Ovary (tissue), 10 donors: ENCODE measurements at places on chromosomes 7 and 10.

DNA sequence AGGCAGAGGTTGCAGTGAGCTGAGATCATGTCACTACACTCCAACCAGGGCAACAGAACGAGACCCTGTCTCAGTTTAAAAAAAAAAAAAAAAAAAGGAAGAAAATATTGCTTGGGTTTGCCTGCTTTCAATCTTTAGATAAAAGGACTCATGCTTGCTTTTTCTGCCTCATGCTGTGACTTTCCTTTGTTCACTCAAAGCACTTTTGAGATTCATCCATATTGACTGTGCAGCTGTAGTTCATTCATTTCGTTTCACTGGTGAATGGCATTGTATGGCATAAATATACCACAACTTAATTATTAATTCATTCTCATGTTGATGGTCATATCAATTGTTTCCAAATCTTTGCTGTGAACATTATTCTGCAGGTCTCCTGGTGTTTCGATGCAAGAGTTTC, 97.6 kb upstream of the NFE2L3 start:
- H3K4me3 ChIP-seq, result no peak overlapping the region
- no peak overlapping the region for H3K27ac ChIP-seq
- H3K36me3 ChIP-seq, result no peaks in the 10 kb centered on the region
- H3K27me3 ChIP-seq, result no peaks in the 10 kb centered on the region

GRCh38 chr7:5063698-5064097, 18.0 kb downstream of the RBAK start:
- no peak for DNase-seq
- H3K27me3 ChIP-seq, result no peaks in the 10 kb centered on the region
- H3K4me3 ChIP-seq, result no peak overlapping the region
- H3K4me1 ChIP-seq, result no peaks in the 10 kb centered on the region
- no peak overlapping the region for H3K27ac ChIP-seq
- H3K36me3 ChIP-seq, result peaks cover 14% of the 10 kb centered on the region

- no peak overlapping the region for H3K4me3 ChIP-seq
- no peaks in the 10 kb centered on the region for H3K27me3 ChIP-seq
- peaks cover 3% of the 10 kb centered on the region for H3K4me1 ChIP-seq
- H3K27ac ChIP-seq, result no peak overlapping the region
Measured at GRCh38 chr7:91325726-91326125, 61.5 kb downstream of the FZD1 start.

GRCh38 chr7:120404042-120404441, 131.1 kb downstream of the KCND2 start:
- no peaks in the 10 kb centered on the region for H3K36me3 ChIP-seq
- H3K27me3 ChIP-seq, result no peaks in the 10 kb centered on the region
- H3K4me1 ChIP-seq, result no peaks in the 10 kb centered on the region
- H3K27ac ChIP-seq, result no peak overlapping the region
- H3K4me3 ChIP-seq, result no peak overlapping the region

DNA sequence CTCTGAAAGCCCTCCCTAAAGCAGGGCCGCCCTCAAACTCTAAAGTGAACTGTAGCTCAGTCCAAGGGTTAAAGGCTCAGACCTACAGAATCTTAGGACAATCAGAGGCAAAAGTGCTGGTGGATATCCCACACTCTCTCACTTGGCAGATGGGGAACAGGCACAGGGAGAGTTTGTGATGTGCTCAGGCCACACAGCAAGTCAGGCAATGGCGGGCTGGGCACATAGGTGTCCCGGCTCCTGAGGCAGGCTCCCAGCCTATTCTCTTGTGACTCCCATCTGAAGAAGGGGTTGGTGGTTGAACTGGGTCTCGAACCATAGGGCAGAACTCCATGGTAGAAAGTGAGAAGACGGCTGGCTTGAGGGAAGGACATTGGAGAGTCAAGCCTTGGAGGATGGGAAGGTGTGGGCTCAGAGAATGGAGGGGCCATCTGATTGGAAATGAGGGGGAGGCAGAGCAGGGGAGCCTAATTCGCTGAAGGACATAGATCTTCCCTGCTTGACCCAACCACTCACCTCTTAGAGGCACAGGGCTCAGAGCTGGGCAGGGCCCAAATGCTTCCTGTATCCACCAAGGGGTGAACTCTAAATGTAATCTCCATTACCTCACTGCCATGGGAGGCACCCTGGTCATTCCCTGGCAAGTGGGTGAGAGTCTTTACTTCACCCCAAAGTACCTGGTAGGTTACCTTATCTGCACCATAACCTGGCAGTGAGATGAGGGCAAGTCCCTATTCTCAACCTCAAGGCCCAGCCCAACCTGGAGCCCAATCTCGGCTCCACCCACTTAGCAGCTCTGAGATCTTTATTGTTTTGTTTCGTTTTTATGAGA, 4.9 kb upstream of the ZMIZ1 start:
- no peaks in the 10 kb centered on the region for H3K27me3 ChIP-seq
- no peak overlapping the region for H3K4me3 ChIP-seq
- H3K4me1 ChIP-seq, result peaks cover 4% of the 10 kb centered on the region

DNA sequence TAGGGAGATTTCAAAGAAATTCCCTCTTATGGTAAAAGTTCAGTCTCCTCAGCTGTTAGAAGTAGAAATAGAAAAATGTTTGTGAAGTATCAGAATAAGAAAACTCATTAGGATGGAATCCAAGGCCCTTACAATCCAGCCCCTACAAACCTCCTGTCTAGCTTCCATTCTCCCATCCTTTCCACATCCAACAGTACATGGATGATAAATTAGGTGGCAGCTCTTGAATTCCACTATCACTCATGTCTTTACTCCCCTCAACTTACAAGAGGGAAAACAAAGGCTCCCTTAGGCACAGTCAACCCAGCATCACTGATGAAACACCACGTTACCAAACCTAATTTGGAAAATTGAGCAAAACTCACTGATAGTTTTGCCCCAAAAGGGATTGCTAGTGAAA, 23.0 kb downstream of the FAM13C start:
- H3K27ac ChIP-seq, result no peak overlapping the region
- H3K27me3 ChIP-seq, result no peaks in the 10 kb centered on the region
- no peaks in the 10 kb centered on the region for H3K36me3 ChIP-seq
- H3K4me3 ChIP-seq, result no peak overlapping the region

DNA sequence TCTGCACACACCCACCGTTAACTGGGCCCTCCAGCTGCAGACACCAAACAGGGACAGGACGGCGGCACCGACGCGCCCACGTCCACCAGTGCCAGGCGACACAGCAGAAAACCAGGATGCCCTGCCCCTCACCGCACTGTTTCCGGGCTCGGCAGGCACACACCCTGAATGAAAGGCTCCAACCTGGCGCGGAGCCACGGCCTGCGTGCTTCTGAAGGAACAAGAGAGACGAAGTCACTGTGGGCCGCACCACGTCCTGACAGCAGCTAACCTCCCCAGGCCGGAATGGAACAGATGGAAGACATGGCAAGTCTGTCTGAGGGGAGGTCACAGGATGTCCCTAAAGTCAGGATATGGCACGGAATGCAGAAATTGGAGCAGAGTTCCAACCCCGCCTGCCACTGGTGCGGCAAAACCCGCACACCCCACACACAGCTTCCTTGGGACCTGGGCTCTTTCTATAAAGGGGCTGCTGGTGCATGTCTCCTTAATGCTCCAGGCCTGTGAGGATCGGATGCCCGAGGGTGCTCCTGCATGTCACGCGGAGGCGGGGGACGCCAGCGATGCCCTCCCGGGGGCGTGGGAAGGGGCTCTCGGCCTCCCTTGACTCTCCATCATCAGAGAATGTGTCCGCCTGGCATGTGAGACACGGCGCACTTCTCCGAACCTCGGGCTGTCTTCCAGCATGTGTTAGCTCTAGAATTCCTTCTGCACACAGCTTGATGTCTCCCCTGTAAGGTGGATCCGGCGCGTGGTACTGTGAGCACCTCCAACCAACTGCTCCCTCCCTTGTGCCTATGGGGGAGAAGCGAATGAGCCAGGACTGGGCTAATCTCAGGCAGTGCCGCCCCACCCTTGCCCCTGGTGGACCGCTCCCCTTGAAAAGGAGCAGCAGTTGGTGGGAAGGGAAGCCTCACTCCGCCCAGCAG, 3.9 kb upstream of the GPER1 start:
- no peak overlapping the region for H3K4me3 ChIP-seq
- no peaks in the 10 kb centered on the region for H3K27me3 ChIP-seq
- no peak overlapping the region for H3K27ac ChIP-seq
- H3K36me3 ChIP-seq, result no peaks in the 10 kb centered on the region
- DNase-seq, result no peak

DNA sequence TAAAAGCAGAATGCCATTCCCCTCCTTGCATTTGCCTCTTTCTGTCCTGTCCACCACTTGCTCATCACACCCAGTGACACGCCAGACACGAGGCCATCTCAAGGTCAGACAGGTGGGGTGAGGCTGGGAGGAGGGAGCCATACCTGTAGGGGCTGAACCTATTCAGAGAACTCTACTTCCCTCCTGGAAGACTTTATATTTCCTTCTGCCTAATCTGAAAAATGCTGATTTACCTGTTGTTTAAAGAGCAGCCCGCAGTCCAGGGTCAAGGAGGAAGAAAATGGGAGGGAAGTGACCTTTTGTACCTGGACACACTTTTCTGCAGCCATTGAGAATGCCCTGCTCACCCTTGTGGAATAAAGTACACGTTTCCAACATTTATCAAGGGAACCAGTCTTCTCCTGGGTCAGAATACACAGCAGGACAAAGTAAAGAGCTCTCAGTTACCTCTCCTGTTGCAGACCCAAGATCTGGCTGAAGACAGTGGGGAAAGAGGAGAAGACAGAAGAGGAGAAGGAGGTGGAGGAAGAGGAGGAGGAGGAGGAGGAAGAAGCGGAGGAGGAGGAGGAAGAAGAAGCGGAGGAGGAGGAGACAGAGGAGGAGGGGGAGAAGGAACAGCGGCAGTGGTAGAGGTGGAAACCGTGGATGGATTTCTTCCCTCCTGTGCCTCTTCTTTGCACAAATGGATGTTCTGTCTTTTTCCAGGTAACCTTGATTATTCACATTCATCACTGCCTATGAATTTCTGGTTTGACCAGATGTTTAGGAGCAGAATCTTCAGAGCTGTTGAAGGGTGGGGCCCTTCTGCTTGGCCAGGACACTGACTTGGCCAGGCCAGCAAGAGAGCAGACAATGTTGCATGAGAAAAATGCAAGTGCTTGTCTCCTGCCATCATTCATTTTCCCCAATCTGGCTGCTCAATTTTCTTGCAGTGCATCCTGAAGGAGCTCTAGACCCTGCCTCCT, 1.2 kb upstream of the BLNK start:
- H3K27me3 ChIP-seq, result no peaks in the 10 kb centered on the region
- no peak overlapping the region for H3K4me3 ChIP-seq
- no peak overlapping the region for H3K27ac ChIP-seq
- H3K36me3 ChIP-seq, result no peaks in the 10 kb centered on the region

DNA sequence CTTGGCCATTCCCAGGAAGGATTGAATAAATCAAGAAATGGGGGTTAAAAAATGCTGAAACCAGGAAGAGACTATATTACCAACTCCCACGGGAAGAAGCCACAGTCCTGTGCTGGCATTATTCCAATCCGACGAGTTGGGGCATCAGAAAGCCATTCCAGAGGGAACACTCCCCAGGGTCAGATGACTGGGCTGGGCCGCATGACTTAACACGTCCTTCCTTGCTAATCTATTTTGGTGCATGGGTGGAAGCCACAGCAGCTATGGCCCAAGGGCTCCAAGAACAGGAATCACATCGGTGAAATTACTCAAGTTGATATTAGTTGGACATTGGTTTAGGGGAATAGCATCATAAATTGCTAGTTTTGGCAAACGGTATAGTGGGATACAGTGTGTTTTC, 592.9 kb upstream of the NRP1 start:
- H3K4me1 ChIP-seq, result no peaks in the 10 kb centered on the region
- H3K27ac ChIP-seq, result no peak overlapping the region
- no peaks in the 10 kb centered on the region for H3K27me3 ChIP-seq
- no peak for DNase-seq
- H3K36me3 ChIP-seq, result no peaks in the 10 kb centered on the region

- peaks cover 11% of the 10 kb centered on the region for H3K4me1 ChIP-seq
- no peaks in the 10 kb centered on the region for H3K36me3 ChIP-seq
- DNase-seq, result no peak
- no peak overlapping the region for H3K27ac ChIP-seq
- no peaks in the 10 kb centered on the region for H3K27me3 ChIP-seq
Measured at GRCh38 chr7:98133181-98133580, 26.5 kb downstream of the LMTK2 start.

DNA sequence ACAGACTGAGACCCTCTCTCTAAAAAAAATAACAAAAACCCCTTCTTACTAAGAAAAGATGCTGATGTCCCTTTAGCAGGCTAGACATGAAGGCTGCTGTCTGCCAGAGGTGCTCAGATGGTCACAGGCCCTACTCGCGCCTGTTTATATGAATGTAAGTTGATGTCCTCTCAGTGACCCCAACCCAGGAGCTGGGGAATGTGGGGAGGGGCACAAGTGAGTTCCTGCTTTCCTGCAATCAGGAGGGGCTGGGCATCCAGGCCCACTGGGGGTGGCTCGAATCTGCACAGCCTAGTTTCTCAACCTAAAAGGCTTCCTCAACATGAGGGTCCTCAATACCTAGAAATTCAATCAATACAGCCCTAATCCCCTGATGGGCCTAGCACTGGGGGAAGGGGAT, 12.1 kb upstream of the SLC29A3 start:
- no peak overlapping the region for H3K4me3 ChIP-seq
- H3K4me1 ChIP-seq, result peaks cover 17% of the 10 kb centered on the region
- no peaks in the 10 kb centered on the region for H3K27me3 ChIP-seq
- no peak for DNase-seq
- no peak overlapping the region for H3K27ac ChIP-seq
- H3K36me3 ChIP-seq, result no peaks in the 10 kb centered on the region

GRCh38 chr10:122286867-122287266, 15.8 kb downstream of the BTBD16 start:
- no peaks in the 10 kb centered on the region for H3K4me1 ChIP-seq
- no peak for DNase-seq
- no peaks in the 10 kb centered on the region for H3K36me3 ChIP-seq

- peaks cover 2% of the 10 kb centered on the region for H3K4me1 ChIP-seq
- no peak overlapping the region for H3K4me3 ChIP-seq
- H3K27ac ChIP-seq, result no peak overlapping the region
- no peaks in the 10 kb centered on the region for H3K36me3 ChIP-seq
- H3K27me3 ChIP-seq, result no peaks in the 10 kb centered on the region
Measured at GRCh38 chr10:8041284-8041991, 13.1 kb upstream of the GATA3 start.

DNA sequence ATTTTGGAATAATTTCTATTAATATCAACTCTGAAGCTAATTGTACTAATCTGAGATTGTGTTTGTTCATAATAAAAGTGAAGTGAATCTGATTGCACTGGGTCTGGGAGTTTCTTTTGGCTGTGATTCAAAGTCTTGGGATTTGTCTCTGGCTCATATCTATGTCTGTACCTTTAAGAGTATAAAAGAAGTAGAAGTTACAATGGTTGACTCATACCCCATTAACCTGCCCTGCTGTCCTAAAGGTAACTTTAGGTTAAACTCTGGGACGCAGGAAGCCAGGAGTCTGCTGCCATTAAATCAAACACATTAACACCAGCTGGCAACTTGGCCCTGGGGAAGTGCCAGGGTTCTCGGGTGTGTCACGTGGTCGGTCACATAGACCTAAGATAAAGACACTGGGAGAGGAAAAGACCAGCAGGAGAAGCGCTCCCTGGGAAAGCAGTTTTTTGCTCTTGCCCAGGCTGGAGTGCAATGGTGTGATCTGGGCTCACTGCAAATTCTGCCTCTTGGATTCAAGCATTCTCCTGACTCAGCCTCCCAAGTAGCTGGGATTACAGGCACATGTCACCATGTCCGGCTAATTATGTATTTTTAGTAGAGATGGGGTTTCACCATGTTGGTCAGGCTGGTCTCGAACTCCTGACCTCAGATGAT, 17.8 kb downstream of the SCD start:
- no peaks in the 10 kb centered on the region for H3K36me3 ChIP-seq
- H3K4me3 ChIP-seq, result no peak overlapping the region
- DNase-seq, result peak; percentile 74

GRCh38 chr10:64518456-64518855, 997.3 kb downstream of the REEP3 start:
- no peaks in the 10 kb centered on the region for H3K4me1 ChIP-seq
- H3K4me3 ChIP-seq, result no peak overlapping the region
- H3K27ac ChIP-seq, result no peak overlapping the region
- H3K36me3 ChIP-seq, result no peaks in the 10 kb centered on the region
